NCI-H748 treated with DMSO at 0.1 percent for 48 hours (cell line): ENCODE measurements at places on chromosomes 7 and 10.

DNA sequence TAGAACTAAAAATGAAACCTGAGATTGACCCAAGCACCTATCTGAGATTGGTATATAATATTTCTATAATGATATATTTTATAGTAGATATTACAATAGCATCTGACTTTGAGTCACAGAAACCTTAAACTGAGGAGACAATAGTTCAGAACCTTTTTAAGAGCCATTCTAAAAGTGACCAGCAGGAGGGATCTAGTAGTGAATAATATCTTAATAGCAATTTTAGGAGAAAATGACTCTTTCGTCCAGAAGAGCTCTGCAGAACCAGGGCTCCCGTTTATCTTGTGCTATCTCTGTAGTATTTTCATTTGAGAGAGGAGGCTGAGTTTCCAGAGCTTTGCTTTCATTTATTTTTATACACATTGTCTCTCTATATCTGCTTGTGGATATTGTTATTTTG, 68.1 kb downstream of the PODXL start:
- DNase-seq, result no peak

GRCh38 chr10:63866747-63867140, 345.5 kb downstream of the REEP3 start:
- DNase-seq, result no peak

DNA sequence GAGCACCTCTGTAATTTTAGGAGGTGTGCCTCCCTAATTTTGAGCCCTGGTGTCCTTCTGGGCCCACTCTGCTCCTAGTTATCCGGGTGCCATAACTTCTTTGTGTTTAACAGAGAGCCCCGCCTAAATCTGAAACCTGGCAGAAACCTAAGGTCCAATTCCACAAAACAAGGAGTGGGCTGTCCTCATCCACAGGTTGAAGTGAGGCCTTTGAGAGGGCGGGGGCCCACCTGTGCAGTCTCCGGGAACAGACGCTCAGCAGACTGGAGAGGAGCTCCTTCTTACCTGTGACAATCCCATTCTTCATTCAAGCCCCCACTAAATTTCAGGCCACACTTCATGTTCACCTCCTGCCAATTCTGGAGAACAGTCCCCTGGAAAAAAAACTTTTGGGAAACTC, 10.9 kb downstream of the TMEM72 start:
- no peak for DNase-seq

- DNase-seq, result no peak
Measured at GRCh38 chr7:1532456-1533254, 2.2 kb downstream of the MAFK start.

DNA sequence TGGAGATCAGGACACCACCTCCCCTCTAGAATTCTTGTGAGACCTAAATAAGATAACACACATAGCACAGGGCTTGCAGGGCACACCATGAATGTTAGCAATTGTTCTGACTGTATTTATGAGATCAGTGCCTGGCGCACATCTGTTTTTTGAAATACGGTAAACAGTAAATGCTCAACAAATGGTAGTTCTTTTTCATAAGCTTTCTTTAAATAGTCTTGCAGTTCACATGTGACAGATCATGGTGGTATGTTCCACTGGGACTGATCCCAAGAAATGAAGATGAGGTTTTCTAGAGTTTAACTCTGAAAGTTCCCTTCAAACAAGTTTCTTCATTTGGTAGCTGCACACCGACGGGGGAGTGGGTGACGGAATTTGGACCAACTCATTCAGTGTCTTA, 34.8 kb downstream of the CREB5 start:
- no peak for DNase-seq

DNA sequence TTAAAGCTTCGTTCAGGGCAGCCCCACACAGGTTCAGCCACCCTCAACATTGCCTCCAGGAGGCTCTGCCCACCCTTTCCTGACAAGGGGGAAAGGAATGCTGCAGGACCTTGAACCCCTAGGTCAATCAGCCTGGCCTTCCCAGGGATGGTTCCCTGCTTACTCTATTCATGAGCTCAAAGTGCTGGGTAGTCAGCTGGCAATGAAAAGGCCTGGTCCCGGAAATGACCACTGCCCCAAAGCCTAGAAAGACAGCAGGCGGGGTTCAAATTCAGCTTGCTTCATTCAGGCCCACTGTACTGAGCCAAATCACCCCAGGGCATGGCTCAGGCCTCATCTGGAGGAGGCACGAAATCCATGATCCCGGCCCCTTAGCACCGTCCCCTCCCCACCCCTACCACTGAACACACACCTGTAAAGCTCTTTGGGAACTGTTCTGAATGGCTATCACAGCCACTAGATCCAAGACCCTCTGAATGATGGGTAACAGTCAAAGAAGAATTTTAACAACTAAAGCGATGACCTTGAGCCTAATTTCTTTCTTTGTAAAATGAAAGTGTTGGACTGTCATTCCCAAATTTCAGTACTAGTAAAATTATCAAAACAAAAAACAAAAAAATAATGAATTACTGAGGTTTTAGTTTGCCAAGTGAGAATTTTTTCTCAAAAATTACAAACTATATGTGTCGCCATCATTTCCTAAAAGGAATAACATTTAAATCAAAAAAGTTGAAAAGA, 1.0 kb downstream of the URGCP start:
- DNase-seq, result no peak

- DNase-seq, result no peak
Measured at GRCh38 chr7:72101444-72101843, 310.7 kb downstream of the CALN1 start.

GRCh38 chr10:6926971-6927370, 346.9 kb upstream of the PRKCQ start:
- no peak for DNase-seq

DNA sequence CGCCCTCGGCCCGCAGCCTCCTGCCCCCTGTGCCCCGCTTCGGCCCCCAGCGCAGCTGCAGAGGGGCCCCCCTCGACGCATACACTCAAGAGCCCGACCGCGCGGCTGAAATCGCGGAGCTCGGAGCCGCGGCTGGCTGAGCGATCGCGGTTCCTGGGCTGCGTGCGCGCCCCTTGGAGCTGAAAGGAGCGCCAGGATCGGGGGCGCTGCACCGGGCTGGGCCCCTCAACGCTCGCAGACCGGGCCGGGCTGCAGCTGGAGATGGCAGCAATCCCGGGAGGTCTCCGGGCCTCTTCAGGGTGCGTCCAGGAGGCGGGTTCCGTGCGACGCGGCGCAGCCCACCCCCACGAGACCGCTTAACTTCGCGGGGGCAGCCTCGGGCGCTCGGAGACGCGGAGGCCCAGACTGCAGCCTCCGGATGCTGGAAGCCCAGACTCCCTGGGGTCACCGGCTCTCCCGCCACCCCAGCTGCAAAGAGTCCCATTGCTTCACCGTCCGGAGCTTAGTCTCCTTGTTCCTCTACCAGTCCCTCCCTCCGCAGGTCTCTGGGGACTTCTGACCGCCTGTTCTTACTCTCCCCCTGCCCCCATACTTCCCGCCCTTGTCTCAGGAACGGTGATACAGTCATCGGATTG, 73.0 kb upstream of the LRRC4 start:
- no peak for DNase-seq

DNA sequence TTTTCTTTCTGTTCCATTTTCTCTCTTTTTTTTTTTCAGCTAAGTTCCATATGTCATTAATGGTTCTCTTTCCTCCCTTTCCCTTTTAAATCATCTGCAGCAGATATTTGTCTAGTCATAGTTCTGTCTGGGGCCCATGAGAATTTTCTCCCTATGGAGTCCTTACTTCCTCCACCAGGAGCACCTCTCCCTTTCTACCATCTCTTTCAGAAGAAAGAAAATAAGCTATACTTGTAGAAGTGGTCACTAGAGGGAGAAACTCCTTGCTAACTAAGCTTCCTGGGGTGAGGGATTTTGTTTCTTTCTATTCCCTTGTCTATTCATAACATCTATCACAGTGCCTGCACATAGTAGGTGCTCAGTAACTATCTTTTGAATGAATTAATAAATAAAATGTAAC, 230.2 kb upstream of the HPS1 start:
- no peak for DNase-seq

DNA sequence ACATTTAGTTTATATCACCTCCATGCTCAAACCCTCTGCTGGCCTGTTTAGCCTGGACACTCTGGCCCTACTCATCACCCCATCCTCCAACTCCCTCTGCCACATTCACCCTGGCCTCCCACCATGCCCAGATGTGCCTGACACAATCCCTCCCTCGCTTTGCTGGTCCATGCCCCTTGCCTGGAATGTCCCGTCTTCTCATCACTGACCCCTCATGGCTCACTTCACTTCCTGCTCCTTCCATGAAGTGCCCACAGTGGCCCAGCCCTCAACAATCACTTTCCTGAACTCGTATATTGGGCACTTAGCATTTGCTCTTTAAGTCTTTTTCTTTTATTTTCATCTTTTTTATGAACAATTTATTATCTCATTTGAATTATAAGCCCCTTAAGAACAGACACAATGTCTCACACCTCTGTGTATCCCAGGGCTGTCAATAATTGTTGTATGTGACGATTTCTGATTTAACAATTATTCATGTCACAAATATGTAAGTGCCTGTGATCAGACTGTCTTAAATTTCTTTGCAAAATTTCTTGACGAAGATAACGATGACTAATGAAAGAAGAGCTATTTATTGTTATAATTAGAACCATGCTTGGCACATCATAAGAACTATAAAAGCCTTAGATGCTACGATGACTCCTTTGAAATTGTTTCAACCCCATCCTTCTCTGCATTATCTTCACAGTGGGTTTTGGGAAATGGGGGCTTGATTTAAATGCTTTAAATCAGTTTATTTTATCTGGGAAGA, 209.9 kb upstream of the YAE1 start:
- no peak for DNase-seq

DNA sequence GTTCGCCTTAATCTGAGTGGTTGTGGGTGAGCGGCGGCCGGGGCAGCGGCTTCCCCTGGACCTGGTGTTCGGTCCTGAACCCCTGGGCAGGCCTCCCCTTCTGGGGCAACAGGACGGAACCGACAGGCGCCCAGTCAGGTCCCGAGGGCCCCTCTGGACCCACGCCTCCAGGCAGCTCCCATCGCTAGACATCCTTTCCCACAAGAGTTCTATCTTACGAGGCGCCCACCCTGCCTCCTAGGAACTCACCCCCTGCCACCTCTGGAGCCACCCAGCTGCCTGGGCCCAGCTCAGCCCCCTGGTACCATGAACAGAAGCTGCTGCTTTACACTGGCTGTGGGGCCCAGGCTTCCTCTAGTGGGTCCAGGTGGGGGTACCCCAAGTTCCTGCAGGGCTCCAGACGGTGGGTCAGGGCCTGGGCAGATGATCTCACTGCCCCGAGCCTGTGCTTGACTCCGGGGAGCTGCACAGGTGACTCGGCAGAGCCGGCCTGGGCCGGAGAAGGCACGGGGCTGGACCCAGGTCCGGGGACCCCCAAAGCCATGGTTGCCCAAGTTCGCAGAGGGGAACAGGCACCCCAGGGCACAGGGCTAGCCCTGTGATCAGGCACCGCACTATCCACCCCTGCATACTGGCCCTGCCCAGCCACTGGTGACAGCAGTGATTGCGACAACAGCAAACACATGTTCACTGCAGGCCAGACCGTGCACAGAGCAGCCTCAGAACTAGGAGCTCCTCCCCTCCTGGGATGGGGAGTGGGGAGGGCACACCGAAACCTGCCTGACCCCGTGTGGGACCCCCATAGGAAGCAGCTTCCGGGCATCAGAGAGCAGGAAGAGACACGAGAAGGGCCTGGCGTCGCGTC, 180.3 kb downstream of the ELFN1 start:
- no peak for DNase-seq

GRCh38 chr10:986881-987619, 1.2 kb upstream of the GTPBP4 start:
- DNase-seq, result no peak

DNA sequence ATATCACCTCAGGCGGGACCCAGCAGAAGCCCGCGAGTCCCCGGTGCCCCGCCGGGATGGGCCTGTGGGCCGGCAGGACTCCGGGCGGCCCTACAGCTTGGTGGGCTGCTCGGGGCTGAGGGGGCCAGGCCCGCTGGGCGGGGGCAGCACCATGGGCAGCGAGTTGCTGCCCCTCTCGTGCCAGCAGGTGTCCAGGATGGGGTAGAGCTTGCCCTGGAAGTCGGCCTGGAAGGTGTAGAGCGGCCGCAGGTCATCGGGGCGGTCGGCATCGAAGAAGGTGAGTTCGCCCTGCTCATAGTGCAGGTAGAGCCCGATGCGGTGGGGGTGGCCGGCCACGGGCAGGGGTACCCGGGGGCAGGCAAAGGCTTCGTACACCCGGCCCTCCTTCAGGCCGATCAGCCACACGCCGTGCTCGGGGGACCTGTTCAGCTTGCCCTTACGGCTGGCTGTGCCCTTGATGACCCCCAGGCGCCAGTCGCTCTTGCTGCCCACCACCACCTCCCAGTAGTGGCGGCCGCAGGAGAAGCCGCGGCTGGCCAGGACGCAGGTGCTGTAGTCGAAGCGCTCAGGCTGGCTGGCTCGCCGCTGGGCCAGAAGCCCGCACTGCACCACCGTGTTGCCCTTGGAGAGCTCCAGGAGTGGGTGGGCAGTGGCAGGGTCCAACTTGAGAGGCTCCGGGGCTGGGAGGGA, 4.3 kb upstream of the NSUN5 start:
- DNase-seq, result no peak

DNA sequence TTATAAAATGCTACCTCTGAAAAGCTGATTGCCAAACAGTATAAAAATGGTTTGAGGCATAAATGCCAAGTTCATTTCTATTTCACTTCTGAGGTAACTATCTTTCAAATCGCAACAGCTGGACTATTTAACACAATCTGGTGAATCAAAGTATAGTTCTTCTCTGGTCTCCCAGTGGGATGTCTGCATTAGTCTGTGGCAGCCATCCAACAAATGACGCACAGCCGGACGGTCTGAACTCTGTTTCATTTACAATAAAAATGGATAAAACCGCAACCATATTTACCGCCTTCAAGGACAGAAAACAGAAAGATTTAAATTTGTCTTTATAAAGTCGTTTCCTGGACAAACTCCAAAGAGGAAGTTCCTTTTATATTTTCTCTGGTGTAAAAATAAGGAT, 41.9 kb downstream of the ENO4 start:
- DNase-seq, result peak; percentile 51

- no peak for DNase-seq
Measured at GRCh38 chr7:124532166-124532565, 233.4 kb downstream of the GPR37 start.

GRCh38 chr10:130215931-130216231, 79.7 kb downstream of the GLRX3 start:
- no peak for DNase-seq

DNA sequence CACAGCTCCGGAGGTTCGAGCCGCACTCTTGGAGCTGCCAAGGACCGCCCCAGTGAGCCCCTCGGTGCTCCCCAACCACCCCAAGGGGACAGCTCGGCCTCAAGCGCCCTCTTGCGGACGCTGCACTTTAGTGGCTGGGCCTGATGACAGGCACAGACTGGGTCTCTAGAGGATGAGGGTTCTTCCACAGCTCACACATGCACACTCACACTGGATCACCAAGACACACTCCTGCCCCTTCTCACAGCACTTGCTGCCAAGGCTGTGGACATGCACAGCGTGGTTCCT, 2.1 kb downstream of the RET start:
- no peak for DNase-seq

GRCh38 chr7:38929460-38930171, 20.6 kb upstream of the VPS41 start:
- DNase-seq, result no peak
